Skeletal muscle cell (primary cell): ENCODE measurements at places on chromosomes 3 and 15.

GRCh38 chr15:52028431-52029093, 9.5 kb downstream of the MAPK6 start:
- no peak for DNase-seq

DNA sequence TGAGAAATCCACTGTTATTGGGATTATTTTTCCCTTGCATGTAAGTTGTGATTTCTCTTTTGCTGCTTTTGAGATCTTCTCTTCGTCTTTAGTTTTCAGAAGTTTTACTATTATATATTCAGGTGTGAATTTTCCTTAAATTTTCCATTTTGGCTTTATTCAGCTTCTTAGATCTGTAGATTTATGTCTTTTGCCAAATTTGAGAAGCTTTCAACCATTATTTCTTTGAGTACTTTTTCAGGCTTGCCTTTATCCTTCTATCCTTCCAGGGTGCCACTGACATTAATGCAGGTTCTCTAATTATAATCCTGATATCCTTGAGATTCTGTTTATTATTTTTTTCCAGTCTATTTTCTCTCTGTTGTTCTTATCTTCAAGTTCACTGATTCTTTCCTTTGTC, 38.1 kb upstream of the XIRP1 start:
- DNase-seq = no peak

DNA sequence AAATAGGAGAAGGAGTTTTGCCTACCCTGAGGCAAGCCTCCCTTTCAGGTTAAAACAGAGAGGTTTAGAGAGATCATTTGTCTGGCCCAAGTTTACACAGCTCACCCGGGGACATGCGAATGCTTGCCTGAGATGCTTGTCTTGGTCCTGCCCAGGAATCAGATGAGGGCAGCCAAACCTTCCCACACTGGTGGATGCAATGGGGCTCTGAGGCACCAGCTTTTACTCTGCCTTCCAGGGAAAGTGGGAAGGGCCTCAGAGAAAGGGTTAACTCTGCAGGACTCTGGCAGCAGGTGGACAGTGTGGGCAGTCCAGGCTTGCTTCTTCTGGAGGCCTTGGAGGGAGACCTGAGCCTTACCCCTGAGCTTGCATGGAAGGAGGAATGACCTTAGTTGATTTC, 90.0 kb downstream of the LRRK1 start:
- no peak for DNase-seq

DNA sequence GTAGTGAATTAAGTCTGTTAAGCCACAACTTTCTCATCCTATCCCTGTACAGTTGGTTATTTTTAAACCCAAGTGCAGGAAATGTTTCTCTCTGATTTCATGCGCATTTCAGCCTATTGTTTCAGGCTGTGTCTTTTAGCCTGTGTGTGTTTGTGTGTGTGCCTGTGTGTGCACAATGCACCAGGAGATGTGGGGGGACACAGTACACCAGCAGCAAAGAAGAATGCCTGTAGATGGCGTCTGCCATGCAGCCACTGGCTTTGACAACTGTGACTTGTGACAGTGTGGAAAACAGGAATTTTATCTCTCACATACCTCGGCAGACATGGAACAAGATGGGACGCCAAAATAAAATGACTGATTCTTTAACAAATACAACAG, 43.6 kb upstream of the PLXNA1 start:
- no peak for DNase-seq

DNA sequence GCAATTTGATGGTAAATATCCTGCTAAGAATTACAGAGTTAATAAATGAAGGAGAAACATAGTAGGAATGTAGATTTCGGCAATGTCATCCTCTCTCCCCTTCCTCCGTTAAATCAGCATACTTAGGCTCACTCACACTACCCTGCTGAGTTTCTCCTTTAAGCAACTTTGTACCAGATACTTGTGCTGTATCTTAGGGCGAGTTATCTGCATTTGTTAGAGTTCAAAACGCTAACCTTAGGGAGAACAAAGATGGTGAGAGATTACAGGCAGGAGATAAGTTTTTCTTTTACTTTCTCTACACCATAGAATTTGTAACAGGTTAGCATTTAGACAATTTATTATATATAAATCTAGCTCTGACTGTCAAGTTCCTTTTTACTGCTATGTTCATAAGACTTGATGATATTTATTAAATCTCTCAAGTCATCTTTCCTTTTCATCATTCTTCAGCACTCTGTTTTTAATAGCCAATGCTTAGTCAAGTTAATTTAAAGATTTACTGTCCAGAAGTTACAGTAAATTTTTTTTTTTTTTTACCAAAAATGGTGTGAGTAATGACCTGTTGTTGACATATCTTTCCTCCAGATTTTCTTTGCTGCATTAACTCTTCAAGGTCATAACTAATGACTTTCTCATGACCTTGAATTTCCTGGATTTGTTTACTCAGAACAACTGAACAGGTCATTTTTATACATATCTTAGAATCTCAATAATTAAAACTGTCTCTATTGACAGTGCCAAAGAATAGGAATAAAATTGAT, 22.2 kb downstream of the SUCNR1 start:
- no peak for DNase-seq

- no peak for DNase-seq
Measured at GRCh38 chr15:67188551-67189218, 65.8 kb downstream of the AAGAB start.

GRCh38 chr3:119420196-119420595, 43.2 kb downstream of the TMEM39A start:
- no peak for DNase-seq

- DNase-seq = no peak
Measured at GRCh38 chr3:120192579-120192978, 92.4 kb downstream of the GPR156 start.

DNA sequence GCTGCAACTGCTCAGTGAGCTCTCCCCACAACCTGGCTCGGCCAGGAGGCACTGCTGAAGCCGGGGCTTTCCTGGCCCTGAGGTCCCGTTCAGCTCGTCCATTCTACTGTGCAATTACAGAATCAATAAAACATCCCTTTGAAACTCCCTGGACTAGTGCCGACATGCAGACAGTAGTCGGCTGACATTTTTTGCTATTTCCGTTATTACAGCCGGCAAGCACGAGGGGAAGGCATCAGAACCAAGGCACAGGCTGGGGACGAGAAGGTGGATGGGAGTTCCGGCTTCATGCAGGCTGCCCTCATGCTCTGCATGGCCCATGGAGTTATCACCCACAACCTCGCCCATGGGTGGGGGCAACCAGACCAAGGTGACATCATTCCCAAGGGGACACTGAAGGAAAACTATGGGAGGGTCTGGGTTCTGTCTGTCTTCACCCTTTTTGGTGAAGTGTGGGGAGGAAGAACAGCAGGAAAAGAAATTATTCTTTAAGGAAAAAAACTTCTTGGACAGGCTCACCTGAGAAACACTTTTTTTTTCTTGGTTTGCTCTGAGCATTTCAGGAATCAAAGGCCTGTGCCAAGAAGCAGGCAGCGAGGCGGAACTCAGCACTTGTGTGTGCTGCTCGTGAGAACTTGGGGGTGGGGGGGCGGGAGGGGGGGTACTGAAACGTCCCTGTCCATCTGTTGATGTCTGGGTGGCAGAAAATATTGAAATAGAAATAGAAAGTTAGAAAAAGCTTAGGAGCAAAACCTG, 154.5 kb downstream of the FOXP1 start:
- no peak for DNase-seq

- DNase-seq = no peak
Measured at GRCh38 chr3:122357828-122358702, 25.0 kb downstream of the MIX23 start.

GRCh38 chr3:47405820-47406761, 25.3 kb downstream of the PTPN23 start:
- DNase-seq = no peak

GRCh38 chr3:52233968-52234367, 5.0 kb downstream of the TWF2 start:
- no peak for DNase-seq

DNA sequence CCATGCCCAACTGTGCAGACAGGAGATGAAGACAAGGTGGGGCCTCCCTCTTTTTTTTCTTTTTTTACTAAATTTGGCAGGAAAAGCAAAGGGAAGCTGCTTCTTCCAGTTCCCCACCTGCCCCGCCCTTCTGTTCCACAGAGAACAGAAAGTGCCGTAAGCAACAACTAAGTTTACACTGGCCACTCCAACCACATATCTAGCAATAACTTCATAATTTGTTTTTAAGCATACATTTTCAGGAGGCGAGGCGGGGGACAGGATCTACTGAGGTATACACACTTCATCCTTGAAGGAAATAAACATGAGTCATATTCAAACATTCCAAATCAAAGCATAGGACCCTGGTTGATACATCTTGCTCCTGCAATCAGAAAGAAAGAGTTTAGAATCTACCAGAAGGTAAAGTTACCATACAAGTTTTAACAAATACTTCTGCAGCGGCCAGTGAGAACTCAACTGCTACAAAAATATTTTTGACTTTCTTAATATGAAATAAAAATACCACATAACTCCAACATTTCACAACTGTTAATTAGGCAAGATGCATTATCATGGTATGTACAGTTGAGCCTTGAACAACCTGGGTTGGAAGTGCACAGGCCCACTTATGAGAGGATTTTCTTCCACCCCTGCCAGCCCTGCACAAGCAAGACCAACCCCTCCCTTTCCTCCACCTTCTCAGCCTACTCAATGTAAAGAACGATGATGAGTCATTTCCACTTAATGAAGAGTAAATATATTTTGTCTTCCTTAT, 50.7 kb downstream of the FOXP1 start:
- no peak for DNase-seq

DNA sequence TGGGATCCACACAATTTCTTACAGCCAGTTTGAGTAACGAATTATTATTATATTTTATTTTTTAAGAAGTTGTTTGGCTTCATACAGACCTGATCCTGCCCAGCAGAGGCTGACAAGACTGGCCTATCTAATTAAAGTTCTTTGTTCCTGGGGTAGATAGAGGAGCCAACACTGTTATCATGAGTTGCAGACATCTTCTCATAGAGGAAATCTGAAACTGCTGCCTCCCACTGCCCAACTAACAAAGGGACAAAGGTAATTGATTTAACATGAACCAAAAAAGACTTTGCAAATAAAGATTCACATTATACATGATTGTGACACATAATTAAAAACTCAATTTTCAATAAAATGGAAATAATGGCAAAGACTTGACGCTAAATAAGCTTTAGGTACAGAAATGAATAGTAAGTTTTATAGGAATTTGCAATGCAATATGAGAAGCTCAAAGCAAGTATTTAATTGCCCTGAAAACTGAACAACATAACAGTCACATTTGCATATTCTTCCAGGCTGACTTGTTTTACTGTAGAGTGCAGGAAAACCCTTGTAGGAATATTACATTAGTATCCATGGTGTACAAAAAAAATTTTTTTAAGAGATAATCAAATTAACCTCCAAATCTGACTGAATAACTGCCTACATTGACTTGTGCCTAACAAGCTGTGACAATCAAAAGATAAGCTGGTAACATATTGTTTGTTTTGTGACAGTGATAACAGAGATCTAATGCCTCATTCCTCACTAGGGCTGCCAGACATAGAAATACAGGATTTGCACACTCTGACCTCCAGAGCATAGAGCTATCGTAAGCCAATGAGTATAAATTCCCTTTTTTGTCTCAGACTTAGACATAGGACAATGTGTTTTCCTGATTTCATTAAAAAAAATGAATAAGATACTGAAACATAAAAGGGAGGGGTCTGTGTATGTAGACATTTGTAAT, 273.2 kb downstream of the MFSD1 start:
- DNase-seq = no peak

DNA sequence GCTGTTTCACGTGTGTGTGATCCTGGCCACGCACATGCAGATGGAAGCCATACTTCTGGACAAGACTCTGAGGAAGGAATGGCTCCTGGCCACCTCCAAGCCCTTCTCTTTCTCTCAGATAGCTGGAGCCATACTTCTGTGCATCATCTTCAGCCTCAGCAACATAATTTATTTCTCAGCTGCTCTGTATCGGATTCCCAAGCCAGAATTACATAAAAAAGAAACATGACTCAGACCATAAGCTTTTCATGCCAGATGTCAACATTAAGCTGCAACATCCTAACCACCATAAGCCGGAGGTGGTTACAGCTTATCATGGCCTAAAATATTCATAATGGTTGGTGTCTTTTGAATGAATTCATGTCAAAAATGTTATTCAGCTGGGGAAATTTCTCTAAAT, 10.6 kb upstream of the KIF23 start:
- DNase-seq = peak; percentile 65

DNA sequence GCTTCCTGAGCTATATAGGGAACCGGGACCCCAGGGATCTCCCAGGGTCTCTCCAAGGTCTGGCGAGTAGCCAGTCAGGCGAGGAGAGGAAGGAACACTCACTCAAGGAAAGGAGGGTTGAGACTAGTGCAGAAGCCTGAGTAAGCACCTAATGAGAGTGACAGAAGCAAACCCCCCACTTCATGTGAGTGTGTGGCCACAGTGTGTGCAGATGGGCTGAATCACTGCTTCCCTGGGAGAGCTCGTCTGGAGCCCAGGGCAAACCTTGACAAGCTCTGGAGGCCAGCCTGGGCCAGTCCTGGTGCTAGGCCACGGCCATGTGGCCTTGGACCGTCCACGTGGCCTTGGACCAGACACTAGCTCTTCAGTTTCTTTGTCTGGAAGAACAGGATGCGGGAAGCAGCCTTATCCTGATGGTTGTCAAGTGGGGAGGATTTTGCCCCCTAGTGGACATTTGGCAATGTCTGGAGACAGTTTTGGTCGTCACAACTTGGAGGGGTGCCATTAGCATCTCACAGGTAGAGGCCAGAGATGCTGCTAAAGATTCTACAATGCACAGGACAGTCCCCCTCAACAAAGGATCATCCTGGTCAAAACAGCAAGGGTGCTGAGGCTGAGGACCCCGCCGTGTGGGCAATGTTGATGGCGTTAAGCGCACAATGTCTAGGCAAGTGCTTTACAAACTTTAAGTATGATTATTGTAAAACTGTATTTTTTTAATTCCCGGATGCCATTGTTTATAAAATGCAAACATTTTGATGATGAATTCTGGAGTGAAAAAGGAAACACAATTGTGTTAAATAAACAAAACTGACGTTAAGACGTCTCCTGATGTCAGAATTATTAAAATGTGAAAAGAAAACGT, 34.8 kb upstream of the CTSH start:
- peak; percentile 31 for DNase-seq

GRCh38 chr3:127744875-127745274, 72.1 kb downstream of the ABTB1 start:
- DNase-seq = no peak

DNA sequence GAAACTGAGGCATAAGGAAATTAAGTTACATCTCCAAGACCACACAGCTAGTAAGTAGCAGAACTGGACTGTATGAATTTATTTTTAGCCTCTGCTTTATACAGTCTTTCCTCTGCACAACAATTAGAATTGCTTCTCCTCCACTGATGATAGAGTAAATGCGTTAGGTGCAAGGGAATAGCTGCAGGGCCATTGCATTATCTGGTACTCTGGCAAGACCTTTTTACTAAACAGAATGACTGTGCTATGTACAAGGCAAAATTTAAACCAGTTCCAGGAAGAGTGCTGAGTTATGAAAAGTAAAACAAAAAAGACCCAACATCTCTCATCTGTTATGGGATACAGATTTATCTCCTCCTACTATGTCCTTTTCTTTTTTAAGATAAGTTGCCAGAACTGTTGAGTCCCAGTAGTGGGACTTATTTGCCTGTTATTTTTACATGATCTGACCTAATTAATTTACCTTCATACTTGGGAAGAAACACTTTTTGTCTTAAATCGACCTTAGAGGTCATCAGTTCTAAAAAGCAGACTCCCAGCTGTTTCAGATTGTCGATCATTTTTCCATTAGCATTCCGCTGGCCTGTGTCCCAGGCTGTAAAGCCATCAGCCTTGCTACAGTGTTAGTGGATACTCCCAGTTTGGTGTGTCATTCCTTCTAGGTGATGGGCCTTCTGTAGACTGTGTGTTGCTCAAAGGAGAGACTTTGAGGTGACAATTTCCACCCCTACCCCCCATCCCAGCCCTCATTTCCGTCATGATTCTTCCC, 147.5 kb upstream of the NUDT16 start:
- no peak for DNase-seq
